Epithelial cell of esophagus (primary cell): ENCODE measurements at places on chromosomes 13 and 19.

DNA sequence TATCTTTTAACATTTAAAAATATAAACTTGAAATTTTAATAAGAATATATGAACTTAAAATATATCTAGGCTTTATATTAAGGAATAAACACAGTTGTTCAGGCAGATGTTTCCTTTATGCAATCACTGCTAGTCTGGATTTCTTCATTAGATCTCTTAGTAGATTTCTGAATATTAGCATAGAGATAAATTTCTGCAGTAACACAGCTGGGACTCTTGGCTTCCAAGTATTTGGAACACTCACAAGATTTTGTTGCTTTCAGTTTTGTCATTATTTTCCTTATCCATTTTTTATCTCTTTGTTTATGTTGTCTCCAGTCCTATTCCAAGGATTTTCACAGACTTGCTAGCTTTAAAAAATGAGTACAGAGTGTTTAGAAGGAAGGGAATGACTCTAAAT lies 857.1 kb downstream of the GPC5 start:
- no peak for DNase-seq

- no peak for DNase-seq
These were observed 11.7 kb upstream of the FAM216B start for GRCh38 chr13:42769650-42770049.

- DNase-seq = no peak
These were observed 10.6 kb upstream of the RETN start for GRCh38 chr19:7658219-7658686.

DNA sequence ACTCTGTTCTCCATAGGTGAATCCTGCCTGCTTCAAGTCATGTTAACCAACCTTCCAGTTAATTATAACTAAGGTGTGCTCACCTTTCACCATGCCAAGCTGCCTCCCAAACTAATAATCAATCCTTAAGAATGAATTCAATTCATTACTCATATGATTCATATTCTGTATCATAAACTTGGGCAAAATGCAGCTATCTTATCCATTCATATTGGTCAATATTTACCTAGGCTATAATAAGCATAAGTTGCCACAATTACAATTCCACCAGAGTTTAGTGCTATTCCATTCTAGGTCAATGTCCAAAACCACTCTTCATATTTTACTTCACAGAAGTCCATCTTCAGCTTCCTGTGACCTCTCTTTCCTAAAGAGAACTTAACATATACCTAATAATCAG lies 13.4 kb downstream of the ELF1 start:
- DNase-seq = no peak

- no peak for DNase-seq
These were observed 22.8 kb upstream of the ZBTB7A start for GRCh38 chr19:4089400-4089908.

DNA sequence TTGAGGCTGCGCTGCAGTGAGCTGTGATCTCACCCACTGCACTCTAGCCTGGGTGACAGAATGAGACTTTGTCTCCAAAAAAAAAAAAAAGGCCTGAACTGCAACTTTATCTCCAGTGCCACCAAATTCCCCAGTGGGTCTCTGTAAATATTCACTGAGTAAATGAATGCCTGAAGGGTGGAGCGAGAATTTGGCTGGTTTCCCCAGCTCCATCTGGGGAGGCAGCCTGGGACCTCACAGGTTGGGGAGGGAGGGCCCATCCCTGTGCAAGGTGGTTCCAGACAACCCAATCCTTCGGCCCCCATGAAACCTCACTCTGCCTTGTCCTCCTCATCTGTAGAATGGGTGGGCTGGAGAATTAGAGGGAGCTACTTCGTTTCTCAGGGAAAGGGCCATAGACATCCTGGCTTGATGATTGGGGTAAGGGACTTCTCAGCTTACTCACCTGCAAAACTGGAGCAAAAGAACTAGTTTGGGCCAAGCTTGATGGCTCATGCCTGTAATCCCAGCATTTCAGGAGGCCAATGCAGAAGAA lies 4.2 kb upstream of the PKN1 start:
- DNase-seq = no peak
